GM04504 (cell line): ENCODE measurements at places on chromosomes 12 and 14.

DNA sequence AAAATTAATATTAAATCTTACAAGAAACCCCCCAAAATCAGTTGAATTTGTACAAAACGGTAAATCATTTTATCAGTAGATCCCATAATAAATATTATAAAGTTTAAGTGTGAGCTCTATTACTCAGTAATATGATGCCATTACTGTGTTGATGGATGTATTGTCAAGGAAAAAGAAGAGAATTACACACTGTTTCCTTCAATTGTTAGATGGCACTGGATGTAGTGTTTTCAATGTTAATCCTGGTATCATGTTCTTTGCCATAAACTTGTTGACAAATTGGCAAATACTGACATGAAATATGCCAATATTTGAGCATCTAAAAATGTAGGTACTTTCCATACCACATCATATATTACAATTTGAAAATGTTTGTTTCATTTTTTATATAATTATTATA, 101.6 kb downstream of the NTS start:
- no peak for DNase-seq

DNA sequence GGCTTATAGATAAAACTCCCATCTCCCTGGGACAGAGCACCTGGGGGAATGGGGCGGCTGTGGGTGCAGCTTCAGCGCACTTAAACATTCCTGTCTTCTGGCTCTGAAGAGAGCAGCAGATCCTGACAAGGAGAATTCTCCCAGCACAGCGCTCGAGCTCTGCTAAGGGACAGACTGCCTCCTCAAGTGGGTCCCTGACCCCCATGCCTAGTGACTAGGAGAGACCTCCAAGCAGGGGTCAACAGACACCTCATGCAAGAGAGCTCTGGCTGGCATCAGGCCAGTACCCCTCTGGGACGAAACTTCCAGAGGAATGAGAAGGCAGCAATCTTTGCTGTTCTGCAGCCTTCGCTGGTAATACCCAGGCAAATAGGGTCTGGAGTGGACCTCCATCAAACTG, 28.1 kb upstream of the CD163L1 start:
- no peak for DNase-seq

GRCh38 chr12:2960390-2960956, 1.3 kb downstream of the TEAD4 start:
- DNase-seq = no peak

DNA sequence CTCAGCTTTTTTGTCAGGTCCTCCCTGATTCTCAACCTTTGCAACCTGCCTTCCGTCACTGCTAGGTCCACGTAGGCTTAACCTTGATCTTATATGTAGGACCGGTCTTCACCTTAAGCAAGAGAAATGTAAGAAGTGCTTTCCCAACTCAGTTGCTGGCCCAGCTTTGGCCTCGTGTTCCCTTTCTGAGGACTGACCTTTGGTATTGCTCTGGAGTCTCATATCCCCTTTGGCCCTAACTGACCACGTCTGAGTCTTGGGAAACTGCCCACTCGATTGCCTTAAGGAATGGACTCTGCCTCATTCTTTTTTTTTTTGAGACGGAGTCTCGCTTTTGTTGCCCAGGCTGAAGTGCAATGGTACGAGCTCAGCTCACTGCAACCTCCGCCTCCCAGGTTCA, 8.0 kb downstream of the ACOT6 start:
- DNase-seq = no peak

- DNase-seq = no peak
Measured at GRCh38 chr12:30845676-30846075, 80.9 kb upstream of the TSPAN11 start.

GRCh38 chr14:100652744-100653143, 65.5 kb upstream of the BEGAIN start:
- DNase-seq = no peak
